ENCODE measurements at places on chromosomes 11 and 22.

DNA sequence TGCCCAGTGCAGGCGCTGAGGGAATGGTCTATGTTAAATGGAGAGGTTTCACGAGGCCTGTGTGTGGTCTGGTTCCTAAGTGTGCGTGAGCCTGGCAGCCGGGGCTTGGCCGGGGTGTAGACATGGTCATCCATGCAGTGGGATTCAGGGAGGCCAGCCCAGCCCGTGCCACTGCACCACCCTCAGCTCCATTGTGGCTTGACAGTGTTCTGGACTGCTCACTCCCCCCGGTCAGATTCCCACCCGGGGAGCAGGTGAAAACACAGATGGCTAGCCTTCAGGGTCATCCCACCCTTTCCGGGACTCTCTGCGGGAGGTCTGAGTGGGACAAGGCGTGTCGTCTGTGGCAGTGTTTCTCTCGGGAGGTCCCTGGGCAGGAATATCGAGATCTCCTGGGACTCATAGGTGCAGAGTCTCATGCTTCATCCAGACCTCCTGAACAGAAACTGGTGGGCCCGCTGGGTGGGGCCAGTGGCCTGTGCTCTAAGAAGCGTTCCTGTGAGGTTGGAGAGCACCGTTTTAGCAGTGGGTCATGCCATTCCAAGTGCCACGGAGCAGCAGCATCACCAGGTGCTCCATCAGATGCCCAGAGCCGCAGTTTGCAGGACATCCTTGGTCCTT is 52.3 kb downstream of the ST14 start:
- no peak for DNase-seq

DNA sequence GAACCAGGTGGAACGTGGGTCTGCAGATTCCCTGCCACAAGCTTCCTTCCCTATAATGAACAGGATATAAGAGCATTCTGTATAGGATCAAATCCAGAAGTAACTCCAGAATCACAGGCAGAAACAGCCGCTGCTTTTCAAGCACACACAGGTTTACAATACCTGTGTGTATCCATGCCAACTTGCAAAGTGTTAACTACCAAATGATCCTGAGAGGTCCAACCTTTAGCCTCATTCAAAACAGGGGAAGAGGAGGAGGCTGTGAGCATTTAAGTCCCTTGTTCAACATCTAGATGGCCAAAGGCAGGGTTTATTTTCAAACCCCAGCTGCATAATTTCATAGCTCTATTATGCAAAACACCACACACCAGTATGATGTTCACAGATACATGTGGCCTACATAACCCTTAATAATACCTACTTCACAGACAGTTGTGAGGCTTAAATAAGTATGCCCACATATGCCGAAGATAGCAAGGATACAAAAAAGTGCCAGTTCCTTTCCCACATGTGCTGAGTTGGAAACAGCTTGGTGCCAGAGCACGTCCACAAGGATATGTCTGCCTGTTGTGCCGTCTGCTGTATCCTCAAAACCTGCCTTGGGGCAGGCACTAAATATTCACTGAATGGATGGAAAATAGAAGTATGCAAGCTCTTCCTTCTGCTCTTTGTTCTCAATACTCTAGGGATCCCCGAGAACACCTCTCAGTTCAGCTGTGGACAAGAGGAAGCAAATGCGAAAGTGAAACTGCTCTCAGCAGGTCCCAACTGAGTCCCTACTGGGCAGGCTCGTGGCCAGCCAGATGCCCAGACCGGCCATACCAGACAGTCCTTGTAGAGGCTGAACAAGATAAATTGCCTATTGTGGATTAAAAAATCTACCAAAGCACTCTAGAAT is 66.8 kb downstream of the LARGE1 start:
- DNase-seq, result no peak

GRCh38 chr11:96293598-96294021 is 49.4 kb downstream of the MAML2 start:
- DNase-seq, result no peak

DNA sequence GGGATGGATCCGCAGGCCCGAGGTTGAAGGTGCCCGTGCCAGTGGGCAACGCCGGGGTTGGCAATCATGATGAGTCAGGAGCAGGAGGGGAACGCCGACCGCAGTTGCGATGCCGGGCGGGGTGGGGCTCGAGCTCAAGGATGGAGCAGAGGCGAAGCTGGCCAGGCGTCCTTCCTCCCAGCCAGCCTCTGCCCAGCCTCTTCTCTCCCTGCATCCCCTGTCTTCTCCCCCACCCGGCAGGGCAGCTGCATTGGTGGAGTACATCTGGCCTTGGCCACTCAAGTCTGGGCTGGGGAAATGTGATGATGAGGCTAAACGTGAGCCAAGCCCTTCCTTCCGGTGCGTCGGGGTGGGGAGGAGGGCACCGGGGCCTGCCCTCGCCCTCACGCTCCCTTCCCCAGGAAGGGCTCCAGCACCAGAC is 3.9 kb downstream of the IFITM10 start:
- DNase-seq, result no peak

DNA sequence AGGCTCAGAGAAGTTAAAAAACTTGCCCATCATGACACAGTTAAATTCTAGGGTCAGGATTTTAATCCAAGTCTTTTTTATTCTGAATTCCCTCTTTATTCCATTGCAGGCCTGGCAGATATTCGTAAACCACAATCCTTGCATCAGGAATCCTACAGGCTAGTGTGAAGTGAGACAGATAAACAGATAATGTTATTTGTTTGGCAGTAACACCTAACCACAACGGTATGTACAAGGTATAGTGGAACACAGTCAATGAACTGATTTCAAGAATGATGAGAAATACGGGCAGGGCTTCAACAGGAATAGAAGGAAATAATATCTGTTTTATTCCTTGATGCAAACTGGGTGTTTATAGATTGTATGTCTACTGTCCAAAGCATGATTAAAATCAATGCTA is 32.0 kb upstream of the NARS2 start:
- no peak for DNase-seq

DNA sequence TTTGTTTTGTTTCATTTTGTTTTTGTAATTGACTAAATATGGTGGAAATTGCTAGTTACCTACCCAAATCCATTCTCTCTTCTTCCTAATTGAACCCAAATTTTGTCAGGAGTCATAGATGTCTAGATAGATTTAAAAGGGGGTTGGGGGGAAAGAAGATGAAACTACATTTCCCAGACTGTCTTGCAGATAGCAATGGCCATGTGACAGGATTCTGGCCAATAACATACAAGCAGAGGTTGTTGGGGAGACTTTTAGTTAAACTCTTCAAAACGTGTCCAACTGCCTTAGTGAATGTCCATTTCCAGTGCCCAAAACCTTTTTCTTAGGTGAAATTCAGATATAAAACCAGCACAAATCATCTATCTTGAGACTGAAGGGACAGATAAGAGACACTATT is 583.9 kb upstream of the API5 start:
- no peak for DNase-seq

- no peak for DNase-seq
Measured at GRCh38 chr22:40310081-40310767, 36.1 kb upstream of the ADSL start.

GRCh38 chr11:20010156-20010850 is 150.0 kb downstream of the DBX1 start:
- DNase-seq, result no peak

DNA sequence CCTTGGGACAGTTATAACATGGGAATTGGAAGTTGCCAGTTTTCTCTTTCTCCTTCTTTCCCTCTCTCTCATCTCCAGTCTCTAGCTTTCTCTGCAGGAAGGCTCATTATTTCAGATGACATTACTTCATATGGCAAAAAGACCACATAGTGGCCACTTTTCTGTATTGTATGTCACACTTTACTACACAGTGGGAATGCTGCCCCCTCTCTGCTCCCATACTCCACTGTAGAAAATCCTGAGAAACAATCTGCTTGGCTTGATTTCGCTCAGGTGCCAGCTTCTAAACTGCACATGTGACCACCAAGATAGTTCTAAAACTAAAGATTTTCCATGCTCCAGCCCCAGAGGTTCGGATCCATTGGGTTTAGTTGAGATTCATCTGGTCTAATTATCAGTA is 860.7 kb upstream of the CCDC90B start:
- DNase-seq, result no peak

DNA sequence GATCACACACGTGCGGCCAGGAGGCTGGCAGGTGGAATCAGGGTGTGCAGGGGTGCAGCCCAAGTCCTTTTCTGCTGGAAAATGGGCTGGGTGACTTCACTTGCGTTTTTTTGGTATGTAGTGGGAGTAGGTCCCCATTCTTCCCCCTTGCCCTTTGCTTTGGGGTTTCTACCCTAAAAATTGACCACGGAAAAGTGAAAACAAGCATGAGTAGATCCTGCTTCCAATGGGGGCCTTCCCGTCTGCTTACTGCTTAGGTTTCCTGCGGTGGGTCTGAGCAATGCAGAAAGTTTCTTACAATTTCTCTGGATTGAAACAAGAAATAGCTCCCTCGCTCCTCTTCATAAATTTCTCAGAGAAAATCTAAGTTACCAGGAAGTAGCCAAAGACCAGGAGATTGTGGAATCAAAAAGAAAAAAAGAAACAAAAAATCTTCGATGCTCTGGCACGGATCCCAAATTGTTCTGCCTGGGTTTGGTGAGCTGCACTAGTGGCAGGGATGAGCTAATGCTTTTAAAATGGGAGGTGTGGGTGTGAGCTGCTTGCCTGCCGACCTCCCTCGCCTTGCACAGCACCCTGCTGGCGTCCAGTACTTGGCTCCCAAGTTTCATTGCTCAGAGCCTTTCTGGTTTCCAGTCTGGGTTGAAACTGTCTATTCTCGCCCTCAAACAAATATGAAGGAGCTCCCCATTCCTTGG is 2.4 kb downstream of the TIMP3 start:
- DNase-seq, result no peak

DNA sequence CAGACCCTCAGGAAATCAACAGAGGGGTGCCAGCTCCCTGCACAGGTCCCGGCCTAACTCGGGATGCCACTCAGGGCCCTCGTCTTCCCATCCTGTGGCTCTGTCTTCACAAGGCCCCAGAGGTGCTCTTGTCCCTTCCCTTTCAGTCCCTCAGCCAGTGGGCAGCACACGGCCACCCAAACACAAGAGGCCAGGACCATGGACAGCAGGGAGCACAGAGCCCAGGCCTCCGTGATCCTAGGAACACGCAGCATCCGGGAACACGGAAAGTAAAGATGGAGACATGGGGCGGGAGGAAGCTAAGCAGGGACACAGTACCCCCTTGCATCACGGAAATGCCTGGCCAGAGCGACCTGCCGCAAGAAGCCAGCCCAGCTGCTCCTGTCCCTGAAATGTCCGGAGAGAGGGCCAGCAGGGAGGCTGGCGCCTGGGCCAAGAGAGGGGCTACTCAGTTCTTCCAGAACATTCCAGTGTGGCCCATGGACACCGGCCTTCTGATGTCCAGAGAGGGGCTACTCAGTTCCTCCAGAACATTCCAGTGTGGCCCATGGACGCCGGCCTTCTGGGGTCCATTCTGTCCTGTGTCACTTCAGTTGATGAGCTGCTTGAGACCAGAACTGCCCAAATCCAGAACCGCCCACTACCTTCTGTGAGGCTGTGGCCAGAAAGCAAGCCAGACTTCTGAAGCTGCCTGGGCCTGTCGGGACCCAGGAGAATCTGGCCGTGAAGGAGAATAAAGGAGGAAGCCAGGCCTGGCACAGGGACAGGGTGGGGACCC is 274.0 kb downstream of the BRD1 start:
- DNase-seq, result no peak

DNA sequence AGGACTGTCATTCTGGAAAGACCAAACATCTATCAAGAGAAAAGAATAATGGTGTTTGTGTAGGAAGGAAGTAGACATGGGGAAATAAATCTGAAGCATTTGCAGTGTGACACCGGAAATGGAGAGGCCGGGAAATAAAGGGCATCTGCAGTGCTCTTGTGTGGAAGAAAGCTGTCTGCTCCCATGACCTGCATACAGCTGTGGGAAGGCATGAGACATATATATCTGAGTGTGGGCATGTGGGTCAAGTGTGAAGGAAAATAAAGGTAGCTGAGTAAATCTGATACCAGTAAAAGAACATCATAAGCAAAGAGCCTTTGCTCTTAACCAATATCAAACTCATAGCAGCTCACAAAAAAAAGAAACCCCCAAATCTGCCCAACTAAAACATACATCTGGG is 72.1 kb upstream of the OR5AK2 start:
- no peak for DNase-seq

- DNase-seq, result no peak
Measured at GRCh38 chr22:21712751-21713427, 22.7 kb downstream of the YPEL1 start.

GRCh38 chr11:31807799-31808667 is 3.1 kb downstream of the PAX6 start:
- no peak for DNase-seq

GRCh38 chr11:32024948-32025347 is 65.9 kb upstream of the RCN1 start:
- no peak for DNase-seq

DNA sequence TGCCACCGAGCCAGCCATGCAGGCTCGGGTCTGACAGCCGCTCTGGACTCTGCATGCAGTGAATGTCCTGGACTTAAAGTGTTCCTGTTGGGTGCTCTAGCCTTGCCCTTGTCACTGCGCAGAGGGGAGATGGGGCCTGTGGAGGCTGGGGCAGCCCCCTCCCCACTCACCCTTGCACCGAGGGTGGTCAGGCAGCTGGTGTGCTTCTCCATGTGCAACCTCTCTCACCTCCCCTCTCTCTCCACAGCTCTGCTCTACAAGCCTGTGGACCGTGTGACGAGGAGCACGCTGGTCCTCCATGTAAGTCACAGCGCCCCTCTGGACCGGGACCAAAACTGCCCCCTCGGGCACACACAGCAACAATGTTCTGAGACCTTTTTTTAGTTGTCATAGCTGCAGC is 92.5 kb downstream of the BCR start:
- no peak for DNase-seq

DNA sequence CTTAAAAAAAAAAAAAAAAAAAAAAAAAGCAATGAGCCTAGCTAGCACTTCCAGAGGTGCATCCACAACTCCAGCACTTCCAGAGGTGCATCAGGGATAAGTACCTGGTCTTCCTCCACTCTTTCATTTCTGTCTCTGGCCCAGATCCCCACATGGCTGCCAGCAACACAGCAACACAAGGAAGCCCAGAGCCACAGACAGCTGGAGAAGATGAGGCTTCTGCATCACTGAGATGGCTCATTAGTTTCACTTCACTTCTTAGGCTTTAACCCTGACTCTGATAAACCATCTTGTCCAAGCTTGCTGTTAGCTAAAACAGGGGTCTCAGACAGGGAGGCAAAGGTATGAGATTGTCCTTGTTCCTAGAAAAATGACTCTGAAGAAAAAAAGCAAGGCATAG is 35.6 kb downstream of the PC start:
- no peak for DNase-seq

DNA sequence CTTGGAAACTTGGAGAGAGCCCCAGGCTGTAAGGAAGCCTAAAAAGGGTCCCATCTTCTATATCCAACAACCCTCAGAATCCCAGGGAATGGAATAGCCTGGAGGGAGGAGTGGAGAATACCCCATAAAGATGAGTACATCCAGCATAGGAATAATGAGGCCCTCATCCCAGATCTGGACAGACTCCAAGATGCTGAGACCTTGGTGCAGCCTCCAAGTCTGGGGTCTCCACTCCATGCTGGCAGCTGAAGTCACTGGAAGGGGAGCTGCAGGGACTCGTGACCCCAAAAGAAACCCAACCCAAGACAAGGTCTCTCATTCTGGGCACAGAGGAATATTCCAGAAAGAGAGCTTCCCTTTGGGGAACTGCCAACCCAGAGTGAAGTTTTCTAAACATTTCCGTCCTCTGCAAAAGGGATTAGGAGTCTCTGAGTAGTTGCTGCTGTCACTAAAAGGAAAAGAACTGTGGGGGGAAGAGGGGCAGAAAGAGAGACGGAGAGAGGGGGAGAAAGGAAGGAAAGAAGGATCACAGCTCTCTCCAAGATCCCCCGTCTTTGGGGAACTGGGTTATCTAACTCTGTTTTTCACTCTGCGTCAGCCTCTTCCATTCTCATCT is 589 bp downstream of the SCGB1A1 start:
- no peak for DNase-seq

Measured in cortex of kidney (tissue), 1 donor.